ENCODE measurements at places on chromosomes 3 and 15.
A peak's percentile ranks its signal among the peaks of the same experiment; 100 is the strongest.

DNA sequence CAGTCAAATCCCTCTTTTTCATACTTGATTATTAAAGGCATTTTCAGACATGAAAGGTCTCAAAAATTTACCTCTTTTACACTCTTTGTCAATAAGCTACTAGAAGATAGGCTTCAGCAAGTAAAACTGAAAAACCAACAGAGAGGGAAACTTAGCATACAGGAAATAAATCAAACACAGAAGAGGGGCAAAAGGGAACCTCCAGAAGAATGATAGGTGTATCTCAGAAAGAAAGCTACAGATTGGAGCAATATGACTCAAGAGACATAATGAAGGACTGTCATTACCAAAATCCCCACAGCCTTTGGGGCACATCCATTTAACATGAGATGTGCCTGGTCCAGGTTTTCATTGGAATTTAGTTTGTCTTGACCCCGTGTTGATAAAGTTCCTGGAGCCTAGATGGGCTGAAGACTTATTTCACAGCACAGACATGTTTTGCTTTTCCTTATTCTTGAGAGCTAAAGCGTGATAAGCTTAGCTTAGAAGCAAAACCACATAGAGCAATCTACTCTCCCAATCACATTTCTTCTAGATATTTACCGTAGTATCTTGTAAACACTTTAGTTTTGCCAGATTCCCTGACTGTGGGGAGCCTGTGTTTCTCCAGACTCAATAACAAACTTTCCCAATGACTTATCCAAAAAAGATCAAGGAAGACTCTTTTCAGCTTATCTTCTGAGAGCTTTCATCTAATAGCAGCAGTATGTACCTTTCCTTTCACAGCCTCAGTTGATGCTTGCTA, 11.7 kb downstream of the LRRFIP2 start:
- DNase-seq = no peak

GRCh38 chr15:21262851-21263425, 177.4 kb downstream of the POTEB3 start:
- DNase-seq = no peak

DNA sequence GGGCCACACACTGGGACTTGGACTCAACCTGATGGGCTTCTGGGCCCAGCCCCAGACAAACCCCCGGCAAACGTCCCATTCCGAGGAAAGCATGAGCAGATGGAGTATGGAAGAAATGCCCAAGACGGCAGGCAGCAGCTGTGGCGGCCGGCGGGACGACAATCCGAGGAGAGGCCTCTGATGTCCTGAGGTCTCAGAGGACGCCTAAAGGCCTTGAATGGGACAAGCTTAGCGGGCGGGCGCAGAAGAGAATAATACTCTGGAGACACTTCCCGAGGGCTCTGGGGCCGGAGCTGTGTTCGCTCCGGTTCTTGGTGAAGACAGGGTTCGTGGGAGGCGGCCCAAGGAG, 482 bp upstream of the OGG1 start:
- no peak for DNase-seq

DNA sequence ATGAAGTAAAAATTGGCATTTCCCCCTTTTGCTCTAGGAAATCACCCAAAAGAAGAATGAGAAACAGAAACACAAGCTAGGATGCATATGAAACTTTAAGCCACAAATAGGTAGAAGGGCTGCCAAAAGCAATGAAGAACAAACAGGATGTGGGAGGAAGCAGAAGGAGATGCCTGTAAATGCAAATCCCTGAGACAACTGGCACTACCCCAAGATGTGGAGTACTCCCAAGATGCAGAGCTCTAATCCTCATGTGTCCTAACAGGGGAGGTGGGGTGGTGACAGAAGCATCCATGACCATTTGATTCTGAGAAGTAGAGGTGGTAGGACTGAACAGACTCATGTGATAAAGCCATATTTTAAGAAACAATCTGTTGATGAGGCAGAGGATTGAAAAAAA, 31.9 kb upstream of the ZNF280D start:
- peak; percentile 58 for DNase-seq

DNA sequence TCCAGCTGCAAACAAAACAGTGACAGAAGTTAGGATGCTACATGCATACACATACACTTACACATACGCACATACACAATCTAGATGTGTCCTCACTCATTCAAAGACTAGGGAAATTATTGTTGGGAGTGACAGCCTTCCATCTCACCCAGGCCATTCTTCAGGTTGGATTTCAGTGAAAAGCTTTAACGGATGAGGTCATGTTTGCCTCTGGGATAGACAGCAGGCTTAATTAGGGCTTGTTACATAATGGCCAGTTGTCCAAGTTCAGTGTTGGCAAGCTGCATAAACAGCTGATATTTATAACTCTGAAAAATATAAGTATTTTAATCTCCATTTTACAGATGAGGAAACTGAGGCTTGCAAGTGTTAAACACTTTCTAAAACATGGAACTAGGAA, 35.8 kb upstream of the PLOD2 start:
- no peak for DNase-seq

DNA sequence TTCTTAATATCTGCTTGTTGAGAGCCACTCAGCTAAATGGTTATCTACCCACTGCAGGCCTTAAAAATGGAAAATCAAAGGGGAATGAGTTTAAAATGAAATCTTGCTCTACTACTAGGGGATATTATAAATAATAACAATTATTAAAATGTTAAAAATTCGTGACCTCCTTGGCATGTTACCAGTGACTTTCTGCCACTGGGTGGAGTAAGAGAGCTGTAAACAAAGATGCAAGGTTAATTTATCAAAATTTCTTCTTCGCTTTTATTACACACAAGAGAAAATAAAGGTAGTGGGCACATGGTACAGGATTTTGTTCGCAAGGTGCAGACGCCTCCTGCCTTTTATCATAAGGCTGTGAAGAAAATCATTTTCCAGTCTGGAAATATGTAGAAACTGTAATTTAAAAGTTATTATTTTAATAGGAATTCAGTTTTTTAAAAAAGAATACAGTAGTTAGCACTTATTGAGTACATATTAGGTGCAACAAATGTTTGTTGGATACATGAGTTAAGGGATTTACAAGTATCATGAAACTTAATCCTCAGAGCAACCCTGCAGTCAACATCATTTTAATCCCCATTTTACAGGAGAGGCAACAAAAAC, 272.6 kb downstream of the SUCLG2 start:
- peak; percentile 43 for DNase-seq

DNA sequence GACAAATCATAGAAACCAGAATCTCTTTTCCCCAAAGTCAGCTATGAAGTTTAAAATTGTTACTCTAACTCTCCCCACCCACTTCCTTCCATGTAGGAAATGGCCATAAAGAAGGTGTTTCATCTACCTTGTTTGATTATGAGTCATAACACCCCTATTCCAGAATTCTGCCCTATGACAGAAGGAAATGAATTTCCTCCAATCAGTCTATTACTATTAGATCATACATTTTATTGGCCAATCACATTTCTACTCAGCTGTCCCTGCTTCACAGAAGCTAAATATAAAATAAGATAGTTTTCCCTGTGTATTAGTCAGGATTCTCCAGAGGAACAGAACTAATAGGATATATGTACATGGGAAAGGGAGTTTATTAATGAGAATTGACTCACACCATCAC, 102.1 kb downstream of the TGFBR2 start:
- DNase-seq = no peak

- peak; percentile 98 for DNase-seq
Measured at GRCh38 chr3:189710620-189711402, 79.6 kb downstream of the TP63 start.

- peak; percentile 29 for DNase-seq
Measured at GRCh38 chr15:100818927-100819326, 60.7 kb upstream of the ALDH1A3 start.

DNA sequence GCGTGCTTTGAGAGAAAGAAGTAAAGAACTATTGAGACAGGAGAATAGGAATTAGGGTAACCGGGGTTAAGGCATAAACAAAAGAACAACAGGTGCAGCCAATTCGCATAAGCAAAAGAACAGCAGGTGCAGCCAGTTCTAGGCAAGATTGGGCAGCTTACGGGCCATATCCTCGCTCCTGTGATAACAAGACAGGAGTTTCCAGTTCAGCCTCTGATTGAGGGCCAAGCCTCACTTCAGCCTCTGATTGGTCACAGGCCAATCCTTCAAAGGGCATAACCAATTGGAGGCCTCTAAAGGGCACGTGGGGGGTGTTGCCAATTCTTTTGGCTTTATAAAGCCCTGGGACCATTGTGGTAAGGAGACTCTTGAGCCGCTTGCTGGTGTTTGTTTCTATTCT, 143.5 kb downstream of the GADL1 start:
- no peak for DNase-seq

DNA sequence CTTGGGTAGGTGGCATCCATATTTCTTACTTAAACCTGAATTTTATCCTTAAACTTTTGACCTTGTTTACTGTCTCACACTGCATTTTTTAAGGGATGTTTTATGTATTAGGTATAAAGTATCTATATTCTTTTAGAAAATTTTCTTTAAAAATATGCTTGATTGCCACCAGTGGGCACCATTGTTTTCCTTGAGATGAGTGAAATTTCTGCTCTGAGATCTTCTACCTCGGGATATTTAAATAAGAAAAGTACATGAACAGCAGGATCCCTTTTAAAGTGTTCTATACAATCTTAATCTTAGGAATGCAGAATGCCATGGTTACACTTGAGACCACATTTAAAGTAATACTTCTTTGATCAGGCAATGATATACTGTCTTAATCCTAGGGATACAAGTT, 108.7 kb downstream of the SLMAP start:
- DNase-seq = peak; percentile 32

DNA sequence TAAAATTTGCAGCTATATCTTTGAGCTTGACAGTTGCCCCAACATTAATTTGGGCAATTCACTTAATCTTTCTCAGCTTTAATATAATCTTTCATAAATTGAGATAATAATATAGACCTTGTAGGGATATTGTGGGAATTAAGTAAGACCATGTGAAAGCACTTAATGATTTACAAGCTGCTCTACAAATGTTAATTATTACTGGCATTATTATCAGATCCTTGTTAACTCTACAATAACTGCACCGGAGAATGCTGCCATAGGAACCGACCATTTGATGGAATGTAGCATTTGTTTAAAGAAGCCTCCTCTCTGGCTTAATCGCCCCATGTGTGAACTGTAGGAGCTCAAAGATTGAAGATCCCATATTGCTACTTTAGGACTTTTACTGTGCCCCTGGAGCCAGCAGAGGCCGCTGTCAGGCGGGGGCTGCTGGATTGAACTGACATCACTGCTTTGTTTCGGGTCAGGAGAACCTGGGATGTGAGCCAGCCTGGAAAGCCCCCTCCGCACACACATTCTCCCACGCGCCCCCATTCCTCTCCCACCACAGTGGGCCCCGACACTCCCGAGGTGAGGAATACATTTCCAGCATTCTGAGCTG, 154.2 kb upstream of the TNIK start:
- peak; percentile 69 for DNase-seq

- DNase-seq = no peak
Measured at GRCh38 chr3:60363817-60364216, 887.4 kb downstream of the FHIT start.

DNA sequence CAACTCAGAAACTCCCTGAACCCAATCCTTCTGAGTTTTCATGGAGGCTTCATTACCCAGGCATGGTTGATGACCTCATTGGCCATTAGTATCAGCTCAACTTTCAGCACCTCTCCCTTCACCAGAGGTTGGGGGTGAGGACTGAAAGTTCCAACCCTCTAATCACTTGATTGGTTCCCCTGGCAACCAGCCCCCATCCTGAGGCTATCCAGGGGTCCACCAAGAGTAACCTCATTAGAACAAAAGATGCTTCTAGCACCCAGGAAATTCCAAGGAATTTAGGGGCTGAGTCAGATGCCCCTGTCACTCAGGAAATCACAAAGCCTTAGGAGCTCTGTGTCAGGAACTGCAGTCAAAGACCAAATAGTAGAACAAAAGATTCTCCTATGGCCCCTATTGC, 43.8 kb downstream of the ADAMTSL3 start:
- no peak for DNase-seq

DNA sequence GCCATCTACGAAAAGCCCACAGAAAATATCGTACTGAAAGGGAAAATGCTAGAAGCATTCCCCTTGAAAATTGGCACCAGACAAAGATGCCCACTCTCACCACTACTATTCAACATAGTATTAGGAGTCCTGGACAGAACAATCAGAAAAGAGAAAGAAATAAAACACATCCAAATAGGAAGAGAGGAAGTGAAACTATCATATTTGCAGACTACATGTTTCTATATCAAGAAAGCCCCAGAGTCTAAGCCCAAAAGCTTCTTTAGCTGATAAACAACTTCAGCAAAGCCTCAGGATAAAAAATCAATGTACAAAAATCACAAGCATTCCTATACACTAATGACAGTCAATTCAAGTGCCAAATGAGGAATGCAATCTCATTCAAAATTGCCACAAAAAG, 15.6 kb downstream of the OR5K3 start:
- no peak for DNase-seq

- DNase-seq = no peak
Measured at GRCh38 chr3:9913601-9914000, 3.3 kb upstream of the IL17RC start.

- no peak for DNase-seq
Measured at GRCh38 chr15:96087180-96087884, 243.2 kb upstream of the NR2F2 start.

All from muscle of back (tissue), 13 donors.